Common myeloid progenitor, CD34-positive (primary cell): ENCODE measurements at places on chromosomes 1 and 21.

DNA sequence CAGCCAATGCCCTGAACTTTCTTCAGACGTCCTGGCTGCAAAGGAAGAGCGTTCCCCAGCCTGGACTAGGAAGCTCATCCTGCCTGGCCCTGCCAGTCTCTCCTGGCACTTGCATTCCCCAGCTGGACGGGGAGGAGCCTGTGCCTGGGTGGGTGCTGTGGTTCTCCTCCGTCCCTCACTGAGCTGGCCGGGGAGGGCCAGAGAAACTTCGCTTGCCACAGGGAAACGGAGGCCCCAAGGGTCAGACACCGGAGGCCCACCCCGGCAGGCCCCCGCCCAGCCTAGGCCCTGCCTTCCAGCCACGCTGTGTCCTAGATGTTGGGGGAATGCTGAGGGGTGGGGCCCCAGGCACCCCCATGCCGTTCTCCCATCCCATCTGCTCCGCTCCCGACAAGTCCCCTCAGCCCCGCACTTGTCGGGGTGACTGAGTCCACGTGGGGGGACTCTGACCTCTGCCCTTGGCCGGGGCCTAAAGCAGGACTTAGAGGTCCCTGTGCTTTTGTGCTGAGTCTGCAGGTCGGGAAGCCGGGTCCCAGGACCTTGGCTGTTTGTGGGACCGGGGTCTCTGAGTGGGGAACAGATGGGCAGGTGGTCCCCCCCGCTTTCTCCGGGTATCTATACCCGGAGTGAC is 4.8 kb downstream of the FTCD start:
- no peak for DNase-seq

DNA sequence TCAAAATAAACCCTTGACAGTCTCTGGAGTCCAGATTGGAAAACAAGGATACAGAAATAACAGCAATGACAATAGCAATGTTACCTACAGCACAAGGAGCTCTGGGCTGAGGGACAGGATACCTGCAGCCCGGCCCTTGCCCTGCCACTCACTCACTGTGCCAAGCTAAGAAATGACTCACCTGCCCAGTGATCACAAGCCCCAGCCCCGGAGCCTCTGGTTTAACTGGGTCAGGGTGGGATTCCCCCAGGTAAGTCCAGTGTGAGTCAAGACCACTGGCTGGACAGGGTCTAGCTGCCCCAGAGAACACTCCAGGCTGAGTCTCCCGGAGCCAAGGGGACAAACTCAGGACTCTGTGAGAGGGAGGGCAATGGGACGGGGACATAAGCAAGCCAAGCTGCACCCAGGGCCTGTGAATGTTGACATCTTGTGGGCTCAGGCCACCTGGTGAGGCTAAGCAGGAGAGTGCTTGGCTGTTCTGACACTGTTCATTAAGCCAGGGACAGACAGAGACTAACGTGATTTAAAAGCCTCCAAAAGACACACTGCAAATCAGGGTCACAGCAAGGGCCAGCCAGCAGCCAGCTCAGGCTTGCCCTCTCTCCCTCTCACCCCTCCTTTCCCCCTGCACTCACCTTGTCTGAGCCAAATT is 64.1 kb downstream of the MIS18A start:
- DNase-seq = no peak

DNA sequence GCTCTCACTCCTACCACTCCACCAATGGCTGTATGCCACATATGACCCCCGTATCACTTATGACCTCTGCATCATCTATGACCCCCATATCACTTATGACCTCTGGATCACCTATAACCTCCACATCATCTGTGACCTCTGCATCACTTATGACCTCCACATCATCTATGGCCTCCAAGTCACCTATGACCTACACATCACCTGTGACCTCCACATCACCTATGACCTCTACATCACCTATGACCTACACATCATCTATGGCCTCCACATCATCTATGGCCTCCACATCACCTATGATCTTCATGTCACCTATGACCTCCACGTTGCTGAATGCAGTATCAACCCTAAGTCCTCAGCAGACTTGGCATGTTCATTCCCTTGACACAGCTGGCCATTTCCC is 271.2 kb downstream of the MATN1 start:
- no peak for DNase-seq

DNA sequence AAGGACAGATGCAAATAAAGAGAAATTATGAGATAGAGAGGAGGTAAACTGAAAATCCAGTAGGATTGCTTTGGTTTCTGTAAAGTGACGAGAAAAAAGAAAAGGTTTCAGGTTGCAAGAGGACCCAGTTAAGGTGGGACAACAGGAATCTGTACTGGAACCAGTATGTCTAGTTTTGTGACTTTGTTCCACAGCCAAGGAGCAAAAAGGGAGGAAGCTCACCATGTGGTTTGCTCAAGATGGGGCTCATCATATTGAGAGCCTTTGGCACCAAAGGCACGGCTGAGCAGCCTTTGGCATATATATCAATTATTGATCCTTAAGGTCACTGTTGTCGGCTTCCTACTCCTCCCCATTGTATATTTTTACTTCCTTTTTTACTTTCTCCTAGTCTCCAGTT is 1.8 kb upstream of the ZDHHC18 start:
- DNase-seq = no peak

DNA sequence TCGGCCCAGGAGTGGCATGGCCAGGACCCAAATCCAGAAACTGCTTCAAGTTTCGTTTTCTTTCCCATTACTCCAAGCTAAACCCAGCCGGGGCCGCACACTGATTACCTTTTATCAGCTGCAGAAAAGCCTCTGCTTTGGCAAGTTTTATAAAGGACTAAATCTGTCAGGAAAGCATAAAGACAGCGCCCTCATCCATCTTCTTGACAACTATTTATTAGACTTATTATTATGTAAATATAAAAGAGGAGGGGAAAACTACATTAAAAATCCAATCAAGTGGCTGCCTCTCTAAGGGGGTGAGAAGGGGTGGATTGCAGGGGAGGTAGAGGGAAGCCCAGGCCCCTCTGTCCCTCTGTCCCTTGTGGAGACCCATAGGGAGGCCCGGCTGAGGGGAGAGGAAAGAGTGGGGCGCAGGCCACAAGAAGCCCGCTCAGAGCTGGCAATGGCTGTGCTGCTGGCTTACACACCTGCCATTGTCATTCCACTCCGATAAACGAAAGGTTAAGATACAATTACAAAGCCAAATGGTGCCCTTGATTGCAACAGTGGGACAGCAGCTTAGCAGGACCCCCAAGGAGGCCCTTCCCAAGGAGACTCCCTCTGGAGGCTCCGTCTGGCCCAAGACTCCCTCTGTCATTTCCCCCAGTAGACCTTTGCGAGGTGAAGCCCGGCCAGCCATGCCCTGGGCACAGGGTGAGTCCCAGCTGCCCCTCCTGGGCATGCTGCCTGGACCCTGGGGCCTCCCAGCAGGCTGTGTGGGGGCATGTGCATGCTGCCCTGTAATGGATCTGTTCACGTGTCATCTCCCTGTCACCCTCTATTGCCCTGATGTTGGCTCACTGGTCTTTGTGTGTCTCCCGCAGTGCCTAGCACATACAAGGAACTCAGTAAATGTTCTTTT is 45.4 kb downstream of the KCND3 start:
- DNase-seq = no peak

DNA sequence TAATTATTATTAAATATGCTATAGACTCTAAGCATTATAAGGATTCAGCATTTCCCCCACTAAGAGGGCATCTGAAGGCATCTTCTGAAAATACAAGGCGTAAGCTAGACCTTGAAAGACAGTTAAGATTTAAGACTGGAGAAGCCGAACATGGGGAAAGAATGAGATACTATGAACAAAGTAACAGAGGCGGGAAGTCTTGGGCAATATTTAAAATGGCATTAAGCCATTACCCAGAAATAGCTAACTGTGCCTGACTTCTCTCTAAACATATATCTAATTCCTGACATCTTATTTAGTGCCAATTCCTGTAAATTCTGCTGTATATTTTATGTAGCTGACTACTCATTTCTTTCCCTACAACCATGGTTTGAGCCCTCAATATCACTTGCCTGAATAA is 20.9 kb downstream of the DPH5 start:
- no peak for DNase-seq
